ENCODE measurements at places on chromosomes 12 and 14.
A peak's percentile ranks its signal among the peaks of the same experiment; 100 is the strongest.

GRCh38 chr12:49190974-49191373, 2.1 kb upstream of the TUBA1A start:
- no peak for DNase-seq

DNA sequence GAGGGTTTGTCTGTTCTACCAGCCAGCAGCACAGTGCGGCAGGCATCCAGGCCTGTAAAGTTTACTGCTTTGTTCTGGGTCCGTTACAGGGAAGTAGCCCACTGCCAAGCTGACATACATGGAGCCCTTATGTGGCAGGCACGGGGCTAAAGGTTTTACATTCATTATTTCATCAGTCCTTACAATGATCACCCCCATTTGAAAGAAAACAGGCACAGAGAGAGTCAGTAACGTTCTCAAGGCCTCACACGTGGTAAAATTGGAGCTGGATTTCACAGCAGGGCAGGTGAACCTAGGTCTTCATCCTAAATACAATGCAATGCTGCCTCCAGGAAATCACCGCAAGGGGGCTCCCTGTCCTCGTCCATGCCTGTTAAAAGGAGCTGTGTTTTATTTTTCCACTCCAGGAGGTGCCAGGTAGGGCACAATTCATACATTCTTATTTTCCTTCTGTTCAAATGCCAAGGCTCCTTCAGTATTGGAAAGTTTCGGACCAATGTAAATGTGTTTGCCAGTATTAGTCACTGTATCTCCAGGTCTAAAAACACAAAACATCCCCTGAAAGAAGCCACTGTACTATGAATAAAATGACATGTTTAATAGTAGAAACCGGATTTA, 172.2 kb upstream of the GZMB start:
- DNase-seq = peak; percentile 72

DNA sequence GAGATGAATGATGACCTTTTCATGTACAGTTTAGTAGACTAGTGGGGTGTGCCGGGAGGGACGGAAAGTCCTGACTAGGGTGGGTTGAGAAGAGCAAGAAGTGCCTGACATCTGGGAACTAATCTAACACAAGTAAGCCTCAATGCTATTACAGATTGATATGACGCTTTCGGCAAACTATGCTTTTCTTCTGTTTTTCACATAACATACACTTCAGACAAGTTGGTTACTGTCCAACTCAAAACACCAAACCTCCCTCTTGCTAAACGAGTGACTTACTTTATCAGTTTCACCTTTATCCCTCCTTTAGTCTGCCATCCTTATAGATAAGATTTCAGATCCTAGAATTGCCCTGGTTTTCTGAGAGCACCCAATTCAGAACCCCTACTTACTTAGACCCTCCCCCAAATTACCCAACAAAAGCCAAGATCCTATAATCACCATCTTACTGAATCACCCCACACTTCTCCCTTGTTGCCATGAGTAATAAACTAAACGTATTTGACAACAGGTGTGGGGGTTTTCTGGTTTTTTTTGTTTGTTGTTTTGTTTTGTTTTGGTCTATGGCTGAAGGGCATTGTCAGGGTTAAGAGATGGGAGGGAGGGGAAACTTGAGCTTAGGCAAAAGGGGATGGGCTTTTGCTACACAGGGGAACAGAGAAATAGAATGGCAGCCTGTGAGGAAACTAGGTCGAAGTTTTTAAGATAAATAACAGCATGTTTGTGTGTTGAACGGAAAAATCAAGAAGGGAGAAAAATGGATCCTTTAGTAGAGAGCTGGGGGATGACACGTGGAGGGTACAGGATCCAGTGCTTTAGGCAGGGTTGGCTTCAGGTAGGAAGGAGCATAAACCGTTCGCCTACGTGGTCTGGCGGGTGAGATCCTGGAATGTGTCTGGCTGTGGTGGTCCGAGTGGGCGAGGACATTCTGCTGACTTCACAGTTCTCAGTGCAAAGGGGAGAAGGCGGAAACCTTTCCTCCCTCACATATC, 6.1 kb upstream of the PSMA3 start:
- DNase-seq = no peak

DNA sequence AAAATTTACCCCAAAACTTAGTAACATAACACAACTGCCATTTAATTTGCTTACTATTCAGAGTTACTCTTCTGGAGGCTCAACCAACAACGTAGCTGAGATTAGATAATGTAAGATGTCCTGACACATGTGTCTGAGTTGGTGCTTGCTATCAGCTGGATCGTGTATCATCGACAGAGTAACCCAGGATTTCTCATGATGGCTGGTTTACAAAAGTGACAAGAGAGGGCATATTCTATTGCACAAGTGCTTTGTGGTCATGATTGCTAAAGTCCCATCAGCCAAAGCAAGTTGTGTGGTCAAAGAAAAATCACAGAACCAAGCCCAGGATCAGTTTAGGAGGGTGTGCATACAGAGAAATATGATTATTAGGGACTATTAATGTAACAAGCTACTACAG, 73.4 kb downstream of the CAPZA3 start:
- DNase-seq = no peak

- DNase-seq = no peak
Observed at GRCh38 chr14:101500061-101500460, 61.2 kb upstream of the DIO3 start.

GRCh38 chr12:52249511-52250047, 16.5 kb downstream of the KRT7 start:
- no peak for DNase-seq

- DNase-seq = no peak
Observed at GRCh38 chr12:132393245-132393795, 63.9 kb upstream of the GALNT9 start.

DNA sequence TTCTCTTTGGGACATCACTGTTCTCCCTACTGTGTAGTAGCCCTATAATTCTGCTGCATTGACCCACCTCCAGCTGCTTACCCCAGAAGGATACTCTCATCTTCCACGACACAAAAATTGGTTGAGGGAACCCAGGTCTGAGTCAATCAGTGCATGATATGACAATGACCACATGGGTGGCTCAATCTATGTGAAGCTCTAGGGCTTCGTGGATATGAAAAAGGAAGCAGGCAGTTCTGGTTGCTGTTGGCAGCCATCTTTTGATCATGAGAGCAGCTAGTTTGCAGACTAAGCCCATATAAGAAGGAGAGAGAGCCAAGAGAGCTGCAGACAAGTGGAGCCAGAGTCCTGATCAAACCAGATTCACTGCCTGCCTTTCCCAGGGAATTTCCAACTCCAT, 57.9 kb downstream of the AVPR1A start:
- no peak for DNase-seq

DNA sequence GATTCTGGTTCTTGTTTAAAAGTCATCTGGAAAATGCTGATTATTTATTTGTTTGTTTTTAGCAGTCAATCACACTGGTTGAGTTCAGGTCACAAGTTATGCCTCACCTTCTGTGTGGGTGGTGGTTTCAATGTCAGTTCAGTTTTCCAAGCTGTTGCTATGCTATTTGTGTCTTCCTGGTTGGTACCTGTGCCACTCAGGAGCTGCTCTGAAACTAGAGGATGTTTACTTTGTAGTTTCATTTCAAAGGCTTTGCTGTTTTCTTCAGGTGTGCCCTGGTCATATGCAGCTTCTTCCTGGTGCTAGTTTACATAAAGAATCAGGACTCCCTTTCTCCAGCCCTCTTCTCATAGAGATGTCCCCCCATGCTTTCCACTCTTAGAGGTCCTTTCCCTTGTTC, 75.7 kb upstream of the PPP4R3A start:
- no peak for DNase-seq

DNA sequence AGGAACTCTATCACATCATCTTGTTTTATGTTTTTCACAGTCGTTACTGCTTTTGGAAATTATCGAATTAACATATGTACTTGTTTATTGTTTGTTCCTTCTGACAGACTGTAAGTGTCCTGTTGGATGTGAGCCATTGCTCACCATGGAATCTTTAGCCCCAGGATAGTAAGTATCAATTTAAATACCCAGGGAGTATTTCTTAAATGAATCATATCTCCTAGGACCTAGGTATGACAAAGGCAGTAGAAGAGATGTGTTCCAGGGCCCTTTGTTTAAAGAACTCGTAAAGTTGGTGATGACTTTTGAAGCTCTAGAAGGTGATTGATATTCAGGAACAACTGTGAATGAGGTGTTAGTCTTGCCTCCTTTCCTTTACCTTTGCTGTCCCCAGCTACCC, 30.3 kb upstream of the STRAP start:
- DNase-seq = no peak

GRCh38 chr14:54877015-54877702, 25.5 kb downstream of the GCH1 start:
- DNase-seq = no peak

- no peak for DNase-seq
Observed at GRCh38 chr12:89340861-89341260, 11.4 kb downstream of the DUSP6 start.

- DNase-seq = no peak
Observed at GRCh38 chr14:67050896-67051295, 138.3 kb upstream of the GARIN2 start.

DNA sequence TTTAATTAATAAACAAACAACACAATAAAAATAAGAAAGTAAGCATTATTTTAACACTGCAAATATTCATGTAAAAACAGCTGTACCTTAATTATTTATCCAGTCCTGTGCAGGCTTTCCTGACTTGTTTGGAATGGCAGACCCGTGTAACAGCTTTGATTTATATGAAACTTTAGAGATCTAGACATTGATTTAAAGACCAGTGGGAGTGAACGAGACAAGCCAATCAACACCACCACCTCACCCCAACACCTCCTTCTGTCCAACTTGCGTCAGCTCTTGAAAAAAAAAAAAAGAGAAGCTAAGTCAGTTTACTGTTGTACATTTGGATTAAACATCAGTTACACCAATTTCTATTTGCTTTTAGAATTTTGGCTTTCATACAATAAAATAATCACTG, 22.3 kb downstream of the SLC38A4 start:
- DNase-seq = no peak

DNA sequence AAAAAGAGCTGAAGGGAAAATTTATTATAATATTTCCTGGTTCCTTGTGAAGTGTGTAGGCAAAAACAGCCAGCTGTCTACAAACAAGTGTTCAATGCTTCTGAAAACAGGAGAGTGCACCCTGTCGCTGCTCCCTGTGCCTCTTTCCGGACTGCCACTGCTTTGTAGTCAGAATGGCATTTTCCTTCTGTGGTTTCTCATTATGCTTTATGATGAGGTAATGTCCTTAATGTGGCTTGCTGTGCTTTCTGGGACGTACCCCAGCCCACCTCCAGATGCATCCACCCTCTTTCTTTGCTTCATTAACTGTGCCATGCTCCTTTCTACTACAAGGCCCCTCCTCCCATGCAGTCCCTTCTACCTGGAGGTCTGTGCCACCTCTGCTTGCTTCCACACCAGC, 148.1 kb downstream of the SYT1 start:
- DNase-seq = no peak

- DNase-seq = no peak
Observed at GRCh38 chr12:11886339-11886738, 184.4 kb upstream of the BCL2L14 start.

- no peak for DNase-seq
Observed at GRCh38 chr12:509500-509899, 49.8 kb downstream of the B4GALNT3 start.

DNA sequence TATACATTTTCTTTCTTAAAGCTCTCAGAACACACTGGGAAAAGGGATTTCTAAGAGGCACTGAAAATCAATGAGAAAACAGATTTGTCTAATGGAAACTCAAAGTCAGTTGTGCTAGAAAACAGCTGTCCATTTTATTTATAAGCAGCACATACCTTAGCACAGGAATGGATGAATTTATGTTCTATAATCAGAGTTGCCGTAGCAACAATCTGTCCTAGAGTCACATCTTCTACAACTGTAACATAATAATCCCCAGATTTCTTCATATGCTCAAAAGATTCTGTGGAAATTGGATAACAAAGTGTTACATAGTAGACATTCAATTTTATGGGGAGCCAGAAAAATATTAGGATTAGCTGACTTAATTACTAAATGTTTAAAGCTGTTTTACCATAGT, 9.8 kb downstream of the GNPNAT1 start:
- DNase-seq = no peak

- no peak for DNase-seq
Observed at GRCh38 chr12:69888901-69889300, 63.9 kb downstream of the MYRFL start.

DNA sequence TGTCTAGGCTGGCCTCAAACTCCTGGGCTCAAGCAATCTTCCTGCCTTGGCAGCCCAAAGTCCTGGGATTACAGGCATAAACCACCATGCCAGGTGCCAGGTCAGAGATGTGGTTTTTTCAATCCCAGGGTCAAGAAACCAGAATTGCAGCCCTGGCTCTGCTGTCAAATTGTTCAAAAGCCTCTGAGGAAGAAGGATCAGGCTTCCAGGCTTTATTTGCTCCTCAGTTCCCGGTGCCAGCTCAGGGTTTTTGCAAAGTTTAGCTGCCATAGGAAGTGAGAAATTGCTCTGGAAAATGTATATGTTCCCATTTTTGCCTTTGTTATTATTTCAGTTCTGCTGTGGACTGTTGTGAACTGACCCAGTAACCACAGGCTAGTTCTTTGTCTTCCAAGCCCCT, 28.7 kb downstream of the WNT5B start:
- DNase-seq = no peak

- DNase-seq = no peak
Observed at GRCh38 chr14:50107850-50108249, 8.5 kb downstream of the VCPKMT start.

DNA sequence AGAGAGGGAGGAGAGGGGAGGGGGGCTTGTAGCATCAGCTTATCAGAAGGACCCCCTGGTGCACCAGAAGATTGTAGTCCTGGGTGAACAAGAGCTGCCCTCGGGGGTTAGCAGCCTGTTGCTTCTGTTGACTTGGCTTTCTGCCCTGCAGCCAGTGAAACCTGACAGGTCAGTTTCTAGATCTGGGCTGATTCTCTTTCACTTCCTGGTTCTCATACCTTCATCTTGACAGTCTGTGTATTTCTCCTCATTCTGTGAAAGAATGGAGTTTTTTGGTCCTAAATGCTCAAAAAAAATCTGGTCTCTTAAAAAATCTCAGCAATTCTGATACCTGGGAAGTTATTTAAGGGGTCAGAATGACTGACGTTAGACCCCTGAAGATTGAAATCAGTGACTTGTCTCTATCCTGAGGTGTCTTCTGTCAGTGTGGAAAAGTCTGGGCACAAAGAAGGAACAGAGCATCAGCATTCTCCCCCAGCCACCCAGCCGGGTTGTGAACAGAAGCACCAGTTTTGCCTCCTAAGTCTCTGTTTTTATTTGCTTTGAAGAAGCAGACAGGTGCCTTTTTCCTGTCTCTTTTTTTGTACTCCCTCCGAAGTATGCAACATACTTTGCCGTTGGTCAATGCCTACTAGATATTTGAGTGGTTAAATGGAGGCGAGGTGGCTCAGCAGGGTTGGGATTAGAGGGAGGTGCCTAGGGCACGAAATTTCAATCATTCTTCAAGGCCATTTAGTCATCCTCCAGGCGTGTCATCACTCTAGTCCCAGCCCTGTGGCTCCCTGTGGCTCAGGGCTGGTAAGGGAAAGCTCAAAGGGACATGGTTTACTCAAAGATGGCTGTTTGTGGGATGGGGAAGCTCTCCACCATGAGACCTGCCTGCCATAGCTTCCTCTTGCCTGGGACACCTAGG, 24.0 kb downstream of the TTC9 start:
- DNase-seq = no peak

All from progenitor cell of endocrine pancreas (in vitro differentiated cells).